Left cardiac atrium (tissue), 4 donors: ENCODE measurements at places on chromosomes 5 and 9. TPM values are rescaled to one million over a fixed set of nuclear protein-coding genes. Genes with fewer than 3 reads are reported as not detected.

- no peak for DNase-seq
Measured at GRCh38 chr5:1162751-1163150, 38.6 kb upstream of the SLC6A19 start.

DNA sequence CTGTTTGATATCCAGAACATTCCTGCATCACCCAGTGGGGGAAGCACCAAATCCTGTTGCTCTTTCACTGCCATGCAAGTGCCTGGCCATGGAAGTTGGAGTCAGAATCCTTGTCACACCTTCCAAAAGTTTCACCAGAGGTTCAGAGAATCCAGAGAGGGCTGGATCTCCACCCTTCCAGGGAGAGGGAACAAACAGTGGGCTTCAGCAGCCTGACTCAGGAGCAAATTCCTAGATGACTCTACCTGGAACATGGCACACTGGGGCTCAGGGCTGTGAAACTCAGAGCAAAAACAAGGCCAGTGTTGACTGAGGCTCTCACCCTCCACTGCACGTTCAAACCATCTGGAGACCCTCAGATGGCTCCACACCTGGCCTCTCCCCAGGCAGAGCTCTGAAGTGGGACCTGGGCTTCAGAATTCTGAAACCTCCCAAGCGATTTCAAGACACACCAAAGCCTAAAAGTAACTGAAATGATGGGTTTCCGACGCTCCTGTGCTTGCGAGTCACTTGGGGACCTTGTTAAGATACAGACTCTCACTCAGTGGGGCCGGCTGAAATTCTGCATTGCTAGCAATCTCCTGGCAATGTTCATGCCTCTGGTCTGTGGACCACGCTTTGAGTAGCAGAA is 205.9 kb downstream of the AUH start:
- no peak for DNase-seq

SPATA31A3 gene
- total RNA-seq: not detected

- no peak for DNase-seq
Measured at GRCh38 chr5:15533129-15533893, 33.3 kb downstream of the FBXL7 start.

DNA sequence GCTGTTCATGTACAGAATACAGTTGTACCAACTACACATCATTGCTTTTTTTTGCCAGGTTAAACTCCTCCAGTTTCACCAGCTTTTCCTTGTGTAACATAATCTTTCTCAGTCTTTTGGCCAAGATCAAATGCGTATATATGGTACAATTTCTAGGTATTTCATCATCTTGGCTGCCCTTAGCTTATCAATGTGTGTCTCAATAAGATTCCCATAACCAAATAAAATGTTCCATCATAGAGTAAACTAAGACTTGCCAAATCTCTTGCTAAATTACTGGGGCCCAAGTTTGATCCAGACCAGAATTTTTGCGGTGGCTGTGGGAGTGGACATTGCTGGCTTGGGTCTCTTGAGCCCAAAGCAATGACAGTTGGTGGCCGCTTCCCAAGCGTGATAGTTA is 24.3 kb upstream of the ERBIN start:
- DNase-seq: no peak

PCDHB3 gene
- 1.9 TPM for total RNA-seq

DNA sequence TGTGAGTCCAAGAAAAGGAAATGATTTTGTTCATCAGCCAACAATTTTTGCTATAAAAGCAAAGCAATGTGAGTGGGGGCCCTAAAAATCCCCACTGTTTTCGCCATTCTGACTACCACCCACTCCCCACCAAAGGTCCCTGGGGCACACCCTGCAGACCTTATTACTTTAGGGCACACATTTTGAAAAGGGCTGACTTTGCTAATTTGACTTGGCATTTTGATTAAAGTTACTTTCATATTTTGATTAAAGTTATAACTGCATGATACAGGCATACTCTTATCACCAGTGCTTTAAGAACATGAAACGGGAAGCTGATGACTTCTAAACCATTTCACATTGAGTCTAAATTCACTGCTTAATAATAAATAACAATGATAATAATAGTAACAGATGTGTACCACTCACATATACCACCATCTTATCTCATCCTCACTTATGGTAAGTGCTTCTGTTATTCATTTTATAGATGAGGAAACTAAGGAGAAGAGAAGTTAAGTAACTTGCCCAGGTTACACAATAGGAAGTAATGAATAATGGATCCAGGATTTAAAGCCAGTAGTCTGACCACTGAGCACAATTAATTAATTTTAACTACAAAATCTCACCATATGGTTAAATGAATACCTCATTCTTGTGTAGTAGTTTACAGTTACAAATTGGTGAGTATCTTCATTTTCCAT is 25.4 kb upstream of the NR3C1 start:
- no peak for DNase-seq
